Activated CD8-positive, alpha-beta memory T cell treated with anti-CD3 and anti-CD28 coated beads, Interleukin-2, amount 50 U/mL, for 48 hours (primary cell): ENCODE measurements at places on chromosomes 12 and 14.

DNA sequence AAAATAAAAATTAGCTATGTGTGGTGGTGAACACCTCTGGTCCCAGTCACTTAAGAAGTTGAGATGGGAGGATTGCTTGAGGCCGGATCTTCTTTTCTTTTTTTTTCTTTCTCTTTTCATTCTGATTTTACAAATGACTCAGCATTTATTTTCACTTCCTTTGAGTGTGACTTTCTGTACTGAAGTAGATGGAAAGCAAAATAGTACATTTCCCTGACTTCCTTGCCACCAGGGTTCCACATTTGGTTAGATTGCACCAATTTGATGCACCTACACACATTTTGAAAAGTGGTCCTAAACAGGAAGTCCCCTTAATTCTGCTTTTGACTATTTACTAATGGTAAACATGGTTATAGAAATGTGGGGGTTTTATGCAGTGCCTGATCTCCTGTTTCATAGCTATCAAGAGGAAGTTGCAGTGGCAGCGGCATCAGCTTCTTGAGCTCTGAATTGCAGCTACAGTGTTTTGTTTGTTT lies 13.0 kb upstream of the LEMD3 start:
- DNase-seq, result no peak

DNA sequence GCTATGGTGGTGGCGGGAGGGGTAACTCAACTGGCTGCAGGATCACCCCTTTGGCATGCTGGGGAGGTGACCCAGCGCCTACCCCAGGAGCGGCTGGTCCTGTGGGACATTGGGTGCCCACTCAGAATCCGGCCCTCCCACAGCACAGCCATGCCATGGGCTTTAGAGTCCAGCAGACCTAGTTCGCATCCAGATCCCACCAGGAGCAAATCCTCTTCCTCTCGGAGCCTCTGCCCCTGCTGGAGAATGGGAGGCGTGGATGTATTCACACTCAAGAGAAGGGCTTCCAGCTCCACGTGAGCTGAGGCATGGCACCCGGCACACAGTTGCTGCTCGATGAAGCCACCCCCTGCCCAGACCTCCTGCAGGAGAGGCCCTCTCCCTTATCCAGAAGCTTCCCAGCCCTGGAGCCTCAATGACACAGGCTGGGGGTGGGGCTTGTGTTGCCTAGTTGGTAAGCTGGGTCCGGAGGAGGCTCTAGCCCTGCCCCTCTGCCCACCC lies 17.7 kb downstream of the FAM222A start:
- no peak for DNase-seq

DNA sequence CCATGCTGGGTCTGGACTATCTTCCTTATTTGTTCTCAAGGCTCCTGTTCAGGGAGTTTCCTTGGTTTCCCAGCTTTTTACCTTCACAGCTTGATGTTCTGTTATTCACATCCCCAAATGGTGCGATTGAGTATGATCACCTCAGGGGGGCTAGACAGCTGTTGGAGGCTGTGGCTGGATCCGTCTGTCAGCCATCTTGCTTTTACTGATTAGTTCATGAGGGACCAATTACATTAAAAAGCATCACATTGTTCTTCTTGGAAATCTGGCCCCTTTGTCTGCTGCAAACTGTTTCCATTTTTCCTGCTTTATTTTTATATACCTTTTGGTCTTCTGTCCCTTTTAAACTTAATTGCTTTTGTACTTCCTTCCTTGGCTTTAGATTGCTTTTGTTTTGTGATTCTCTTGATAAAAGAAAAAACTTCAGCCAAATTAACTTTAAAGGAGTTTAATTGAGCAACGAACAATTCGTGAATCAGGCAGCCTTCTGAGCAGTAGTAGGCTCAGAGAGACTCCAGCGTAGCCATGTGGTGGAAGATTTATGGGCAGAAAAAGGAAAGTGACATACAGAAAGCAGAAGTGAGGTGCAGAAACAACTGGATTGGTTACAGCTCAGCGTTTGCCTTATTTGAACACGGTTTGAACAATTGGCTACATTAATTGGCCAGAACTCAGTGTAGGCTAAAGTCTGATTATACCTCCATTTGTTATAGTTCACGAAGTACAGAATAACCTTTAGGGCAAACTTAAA lies 208.7 kb downstream of the AEBP2 start:
- DNase-seq, result no peak

GRCh38 chr12:11896417-11896929 lies 174.3 kb upstream of the BCL2L14 start:
- no peak for DNase-seq

DNA sequence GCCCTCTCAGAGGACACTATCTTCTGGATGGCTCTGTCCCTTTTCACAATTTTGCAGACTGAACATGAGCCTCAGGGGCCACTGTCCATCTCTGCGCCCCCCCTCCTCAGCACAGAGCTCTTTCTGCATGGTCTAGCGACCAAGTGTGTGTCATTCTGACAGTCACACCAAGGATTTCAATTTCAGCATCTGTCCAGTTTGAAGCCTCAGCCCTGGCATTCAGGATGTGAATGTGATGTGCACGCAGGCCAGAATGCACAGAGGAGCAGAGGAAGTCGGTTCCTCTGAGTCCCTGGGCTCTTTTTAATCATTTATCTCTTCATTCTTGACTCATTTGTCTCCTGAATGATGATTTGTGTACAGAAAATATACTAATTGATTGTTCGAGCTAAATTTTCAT lies 102.0 kb upstream of the PWP1 start:
- no peak for DNase-seq

DNA sequence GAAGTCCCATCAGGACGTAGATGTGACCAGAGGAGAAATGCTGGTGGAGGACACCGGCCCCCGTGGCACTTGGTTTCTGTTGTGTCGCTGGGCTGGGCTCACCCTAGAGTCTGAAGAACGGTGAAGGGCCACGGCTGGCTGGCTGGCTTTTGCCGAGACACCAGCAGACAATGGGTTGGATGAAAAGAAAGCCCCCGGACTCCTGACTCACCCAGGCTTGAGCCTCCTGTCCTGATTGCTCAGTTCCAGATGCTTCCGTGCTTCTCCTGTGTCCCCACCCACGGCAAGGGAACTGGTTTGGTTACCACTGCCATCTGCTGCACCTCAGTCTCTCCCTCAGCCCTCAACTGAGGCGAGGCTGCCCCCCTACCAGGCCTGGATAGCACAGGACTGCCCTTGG lies 10.4 kb upstream of the ENDOU start:
- DNase-seq, result no peak

DNA sequence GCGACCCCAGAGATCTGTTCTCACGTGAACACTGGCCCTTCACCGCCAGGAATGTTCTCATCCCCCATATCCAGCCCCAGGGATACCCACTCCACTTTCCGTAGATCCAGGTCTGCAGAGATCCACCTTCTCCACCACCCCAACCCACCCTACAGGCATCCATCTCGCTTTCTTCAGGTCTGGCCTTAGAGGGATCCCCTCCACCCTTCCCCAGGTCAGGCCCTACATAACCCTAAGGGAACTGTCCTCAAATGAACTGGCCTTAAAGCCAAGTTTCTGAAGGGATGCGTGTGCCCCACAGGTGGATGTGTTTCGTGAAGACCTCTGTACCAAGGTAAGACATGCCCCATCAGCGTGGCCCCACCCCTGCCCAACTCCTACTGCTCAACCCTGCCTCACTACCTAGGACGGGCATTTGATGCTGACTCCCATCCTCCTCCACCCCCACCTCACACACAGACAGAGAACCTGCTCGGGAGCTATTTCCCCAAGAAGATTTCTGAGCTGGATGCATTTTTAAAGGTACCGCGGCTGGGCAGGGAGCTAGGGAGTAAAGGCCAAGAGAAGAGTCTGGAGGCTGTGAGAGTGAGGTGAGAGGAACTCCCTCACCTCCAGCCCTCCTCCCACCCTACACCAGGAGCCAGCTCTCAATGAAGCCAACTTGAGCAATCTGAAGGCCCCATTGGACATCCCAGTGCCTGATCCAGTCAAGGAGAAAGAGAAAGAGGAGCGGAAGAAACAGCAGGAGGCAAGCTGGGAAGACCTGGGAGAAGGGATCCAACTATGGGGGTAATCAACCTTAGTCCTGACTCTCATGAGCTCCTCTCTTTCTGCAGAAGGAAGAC lies 912 bp downstream of the PSME1 start:
- DNase-seq, result no peak

- DNase-seq, result no peak
Measured at GRCh38 chr12:50196537-50196936, 29.4 kb upstream of the CERS5 start.

DNA sequence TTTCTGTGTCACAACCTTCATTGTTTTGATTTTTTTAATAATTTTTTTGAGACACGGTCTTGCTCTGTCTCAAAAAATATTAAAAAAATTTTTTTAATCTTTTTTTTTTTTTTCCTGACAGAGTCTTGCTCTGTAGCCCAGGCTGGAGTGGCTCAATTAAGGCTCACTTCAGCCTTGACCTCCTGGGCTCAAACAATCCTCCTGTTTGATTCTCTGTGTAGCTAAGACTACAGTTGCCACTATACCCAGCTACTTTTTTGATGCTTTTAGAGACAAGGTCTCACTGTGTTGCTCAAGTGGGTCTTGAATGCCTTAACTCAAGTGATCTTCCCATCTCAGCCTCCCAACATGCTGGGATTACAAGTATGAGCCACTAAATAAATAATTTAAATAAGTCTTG lies 9.2 kb upstream of the PRH2 start:
- no peak for DNase-seq

DNA sequence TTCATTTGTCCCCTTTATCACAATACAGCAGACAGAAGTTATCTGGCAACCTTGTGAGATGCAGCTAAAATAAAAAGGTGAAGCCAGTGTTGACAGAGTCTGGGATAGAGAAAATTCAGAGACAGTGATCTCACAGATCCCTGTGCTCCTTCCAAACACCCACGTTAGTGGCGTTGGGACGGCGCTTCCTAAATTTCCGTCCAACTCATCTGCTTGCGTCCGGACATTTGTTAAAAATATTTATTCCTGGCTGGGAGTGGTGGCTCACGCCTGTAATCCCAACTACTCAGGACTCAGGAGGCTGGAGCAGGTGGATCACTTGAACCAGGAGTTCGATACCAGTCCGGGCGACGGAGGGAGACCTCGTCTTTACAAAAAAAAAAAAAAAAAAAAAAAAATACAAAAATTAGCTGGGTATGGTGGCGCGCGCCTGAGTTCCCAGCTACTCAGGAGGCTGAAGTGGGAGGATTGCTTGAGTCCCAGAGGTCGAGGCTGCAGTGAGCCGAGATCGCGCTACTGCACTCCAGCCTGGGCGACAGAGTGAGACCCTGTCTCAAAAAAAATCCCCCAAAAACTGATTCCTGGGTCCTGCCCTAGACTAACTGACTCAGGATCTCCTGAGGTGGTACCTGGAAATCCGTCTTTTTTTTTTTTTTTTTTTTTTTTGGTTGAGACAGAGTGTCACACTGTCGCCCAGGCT lies 708 bp upstream of the TCTN1 start:
- no peak for DNase-seq

- DNase-seq, result no peak
Measured at GRCh38 chr12:12722435-12723148, 5.4 kb downstream of the CDKN1B start.

GRCh38 chr14:30387871-30388270 lies 171.1 kb upstream of the G2E3 start:
- DNase-seq, result no peak

DNA sequence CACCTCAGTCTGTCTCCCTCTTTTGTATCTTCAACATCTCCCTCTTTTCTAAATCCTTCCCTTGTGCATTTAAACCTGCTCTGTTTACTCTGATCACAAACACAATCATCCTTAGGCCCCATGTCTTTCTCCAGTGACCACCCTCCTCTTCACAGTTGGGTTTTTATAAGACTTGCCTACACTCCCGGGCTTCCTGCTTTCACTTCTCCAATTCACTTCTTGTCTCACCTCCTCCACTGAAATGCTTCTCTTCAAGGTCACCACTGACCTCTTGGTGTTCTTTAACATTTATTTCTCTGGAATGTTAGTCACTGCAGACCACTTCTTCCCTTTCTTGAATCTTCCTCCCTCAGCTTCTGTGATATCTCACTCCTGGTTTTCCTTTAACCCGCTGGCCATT lies 8.7 kb upstream of the SMCO2 start:
- no peak for DNase-seq

GRCh38 chr14:32561520-32561919 lies 232.4 kb downstream of the AKAP6 start:
- DNase-seq, result no peak

GRCh38 chr12:123245678-123246077 lies 12.4 kb downstream of the MTRFR start:
- no peak for DNase-seq

- no peak for DNase-seq
Measured at GRCh38 chr12:98679611-98680005, 34.5 kb downstream of the APAF1 start.

DNA sequence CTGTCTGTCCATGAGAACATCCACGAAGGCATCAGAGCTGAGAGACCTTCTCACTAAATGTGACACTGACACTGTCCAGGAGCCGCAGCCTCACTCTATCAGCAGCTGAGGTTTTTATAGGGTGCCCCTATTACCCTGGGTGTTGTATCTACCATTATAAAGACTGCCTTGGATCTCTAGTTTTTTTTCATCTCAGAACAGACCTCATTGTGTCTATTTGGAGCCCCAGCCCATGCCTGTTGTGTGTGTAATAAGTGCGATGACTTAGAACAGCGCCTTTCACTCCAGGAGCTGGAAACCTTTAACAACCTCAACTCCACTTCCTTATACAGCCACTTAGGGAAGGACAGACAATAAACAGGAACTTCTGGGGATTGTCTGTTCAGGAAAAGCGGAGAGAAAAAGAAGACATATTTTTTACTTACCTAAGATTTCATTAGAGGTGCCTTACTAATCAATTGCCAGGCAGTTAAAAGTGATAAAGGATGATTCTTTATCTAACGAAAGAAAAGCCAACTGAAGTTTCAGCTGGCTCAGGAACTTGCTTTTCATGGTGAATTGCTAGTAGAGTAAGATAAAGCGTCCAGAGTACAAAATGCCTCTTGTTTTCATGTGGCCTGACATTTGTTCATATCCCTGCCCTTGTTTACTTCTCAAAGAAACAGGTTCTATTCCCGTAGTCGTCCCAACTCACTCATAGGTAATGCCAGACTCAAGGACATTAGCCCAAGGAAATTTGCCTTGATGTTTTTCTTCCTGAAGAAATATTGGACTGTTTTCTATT lies 420.6 kb downstream of the RAD51B start:
- no peak for DNase-seq
